AML-193 (cell line): ENCODE measurements at places on chromosomes 3 and 15.

DNA sequence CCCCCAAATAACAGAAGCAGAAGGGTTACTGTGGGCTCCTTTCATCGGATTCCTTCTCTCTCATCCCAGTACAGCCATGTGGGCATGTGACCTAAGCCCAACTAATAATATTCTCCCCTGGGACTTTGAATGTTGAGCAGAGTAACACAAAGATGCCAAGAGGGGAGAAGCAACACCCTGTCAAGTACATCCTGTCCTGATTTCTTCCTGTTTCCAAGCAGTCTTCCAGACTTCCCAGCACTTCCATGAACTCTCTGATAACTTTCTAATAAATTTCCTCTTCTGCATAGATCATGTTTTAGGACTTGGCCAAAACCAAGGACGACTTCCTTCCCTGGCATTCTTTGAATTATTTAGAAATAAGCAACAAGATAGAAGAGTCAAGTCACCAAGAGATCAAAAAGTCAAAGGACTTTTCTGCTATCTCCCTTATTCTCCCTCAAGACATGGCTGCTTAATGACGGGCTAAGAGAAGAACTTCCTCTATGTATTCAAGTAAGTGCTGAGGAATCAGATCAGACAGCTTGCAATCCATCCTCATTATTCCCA is 37.9 kb downstream of the CRYGS start:
- no peak for DNase-seq

DNA sequence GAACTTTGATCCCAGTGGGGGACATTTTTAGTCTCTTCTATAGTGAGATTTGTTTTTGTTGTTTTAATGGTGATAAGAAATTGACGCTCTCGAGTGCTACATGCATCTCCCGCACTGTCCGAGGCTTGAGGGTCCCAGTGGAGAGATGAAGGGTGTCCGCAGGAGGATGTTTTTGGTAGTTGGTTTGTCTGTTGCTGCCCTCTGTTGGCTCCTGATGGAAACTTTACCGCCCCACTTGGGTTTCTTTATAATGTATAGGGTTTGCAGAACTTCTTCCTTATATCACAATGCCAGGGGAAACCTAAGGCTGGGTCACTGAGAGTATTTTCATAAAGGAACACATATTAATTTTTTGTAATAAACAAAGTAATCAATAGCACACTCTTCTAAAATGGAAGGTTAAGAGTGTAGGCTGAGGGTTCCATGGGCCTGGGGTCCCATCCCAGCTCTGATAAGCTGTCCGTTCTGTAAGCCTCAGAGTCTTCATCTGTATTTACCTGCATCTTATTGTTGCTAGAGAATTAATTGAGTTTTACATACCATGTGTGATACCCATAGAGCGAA is 185.3 kb upstream of the FEZF2 start:
- no peak for DNase-seq

GRCh38 chr3:27721717-27722564 is at the start of gene EOMES:
Gene EOMES (minus strand): TSS chr3:27722323. CDS start chr3:27722294, 29 bp downstream.
- peak; percentile 77 for DNase-seq

DNA sequence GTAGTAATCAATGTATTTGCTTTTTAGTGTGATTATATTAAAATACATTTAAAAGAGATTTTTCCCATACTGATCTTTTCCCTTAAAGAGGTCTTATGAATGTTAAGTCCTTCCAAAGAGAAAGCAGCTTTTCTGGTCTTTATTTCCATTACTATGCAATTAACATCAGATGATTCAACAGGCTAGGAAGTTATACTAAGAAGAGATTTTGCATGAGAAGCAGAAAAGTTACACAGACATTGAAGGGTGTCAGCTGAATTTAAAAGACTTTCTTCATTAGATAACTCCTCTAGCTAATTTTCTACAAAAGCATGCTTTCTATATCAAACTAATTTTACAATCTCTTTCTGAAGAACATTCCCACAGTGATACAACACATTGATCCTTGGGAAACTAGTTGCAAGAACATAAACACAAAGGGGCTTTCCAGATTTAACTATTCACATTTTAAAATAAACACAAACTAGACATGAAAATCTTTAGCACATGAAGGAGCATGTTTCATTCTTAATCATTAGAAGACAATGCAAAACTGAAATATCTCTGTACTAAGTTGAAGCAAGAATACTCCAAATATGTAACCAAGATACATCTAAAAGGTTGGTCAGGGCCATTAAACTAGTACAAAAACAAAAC is 965.8 kb downstream of the ROBO1 start:
- DNase-seq = no peak

- DNase-seq = peak; percentile 6
These were observed 3.3 kb downstream of the MRPS11 start for GRCh38 chr15:88470625-88471372.
